ENCODE measurements at places on chromosomes 11 and 22.
A peak's percentile ranks its signal among the peaks of the same experiment; 100 is the strongest.

DNA sequence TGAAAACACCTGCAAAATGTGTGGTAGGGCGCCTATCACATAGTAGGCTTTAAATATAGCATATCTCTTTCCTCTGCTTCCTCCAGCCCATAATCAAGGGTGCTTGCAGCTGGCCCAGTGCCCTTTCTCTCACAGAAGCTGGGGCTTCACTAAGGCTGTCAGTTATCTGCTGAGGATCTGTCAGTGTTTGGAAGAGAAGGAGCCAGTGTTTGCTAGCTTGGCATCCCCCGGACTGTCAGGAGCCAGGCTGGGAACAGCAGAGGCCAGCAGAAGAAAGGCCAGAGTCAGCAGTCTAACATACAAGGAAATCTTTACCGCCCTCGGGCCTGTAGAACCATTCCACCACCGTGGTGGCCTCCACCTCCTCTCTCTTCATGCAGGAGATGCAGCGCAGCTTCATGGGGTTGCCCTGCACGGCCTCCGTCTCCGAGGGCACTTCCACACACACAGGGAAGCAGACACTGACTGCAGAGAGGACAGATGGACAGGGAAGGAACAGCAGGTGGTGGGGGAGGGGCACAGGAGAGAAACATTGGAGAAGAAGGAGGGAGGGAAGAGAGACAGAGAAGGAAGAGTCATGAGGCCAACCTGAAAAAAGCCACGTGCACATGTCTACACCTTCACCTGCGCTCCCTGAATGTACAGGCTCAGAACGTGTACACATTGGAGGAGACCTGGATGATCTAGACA is 9.0 kb downstream of the SCN3B start:
- DNase-seq, result no peak

DNA sequence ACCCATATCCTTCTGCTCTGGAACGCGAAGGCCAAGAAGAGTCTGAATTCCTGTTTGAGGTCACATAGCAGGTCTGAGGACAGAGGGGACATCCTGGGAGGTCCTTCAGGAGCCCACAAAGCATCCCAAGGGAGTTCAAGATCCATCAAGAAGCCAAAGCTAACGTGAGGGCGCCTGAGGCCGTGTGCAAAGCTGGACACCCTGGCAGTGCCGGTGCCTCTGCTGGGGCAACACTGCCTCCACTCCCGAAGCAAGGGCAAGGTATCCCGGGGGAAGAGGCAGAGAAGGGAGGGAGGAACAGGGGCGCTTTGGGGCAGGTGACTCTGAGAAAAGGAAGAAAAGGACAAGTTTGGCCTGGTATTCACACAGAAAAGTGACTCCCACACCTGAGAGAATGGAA is 50.3 kb upstream of the CDON start:
- DNase-seq, result no peak

DNA sequence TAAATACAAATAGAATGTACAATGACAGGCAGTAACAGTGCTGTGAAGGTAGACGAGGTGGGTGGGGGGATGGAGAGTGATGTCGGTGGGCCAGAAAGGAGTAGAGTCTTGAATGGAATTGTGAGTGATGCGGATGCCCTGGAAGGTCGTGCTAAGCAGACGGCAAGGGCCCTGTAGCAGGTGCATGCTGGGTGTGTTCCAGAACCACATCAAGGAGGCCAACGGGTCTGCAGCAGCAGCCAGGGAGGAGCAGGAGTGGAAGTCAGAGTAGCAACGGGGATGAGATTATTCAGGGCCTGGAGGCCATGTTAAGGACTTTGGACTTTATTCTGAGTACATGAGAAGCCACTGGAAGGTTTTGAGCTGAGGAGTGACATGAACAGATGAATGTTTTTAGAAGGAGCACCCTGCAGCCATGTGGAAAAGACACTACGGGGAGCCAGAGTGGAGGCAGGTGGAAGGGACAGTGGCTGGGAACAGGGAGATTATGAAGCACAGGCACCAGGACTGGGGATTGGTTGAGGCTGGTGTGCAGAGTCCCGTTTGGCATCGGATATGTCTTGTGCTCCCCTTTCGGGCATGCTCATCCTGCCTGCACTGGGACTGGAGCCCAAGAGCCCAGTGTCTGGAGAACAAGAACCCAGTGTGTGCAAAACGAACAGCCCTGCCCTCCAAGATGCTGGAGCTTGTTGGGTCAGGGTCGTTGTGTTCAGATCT is 74.1 kb downstream of the COMMD9 start:
- DNase-seq, result peak; percentile 32

- no peak for DNase-seq
Observed at GRCh38 chr11:70882716-70883085, 369.7 kb downstream of the SHANK2 start.

GRCh38 chr22:27420817-27421361 is 380.7 kb downstream of the MN1 start:
- DNase-seq, result no peak

DNA sequence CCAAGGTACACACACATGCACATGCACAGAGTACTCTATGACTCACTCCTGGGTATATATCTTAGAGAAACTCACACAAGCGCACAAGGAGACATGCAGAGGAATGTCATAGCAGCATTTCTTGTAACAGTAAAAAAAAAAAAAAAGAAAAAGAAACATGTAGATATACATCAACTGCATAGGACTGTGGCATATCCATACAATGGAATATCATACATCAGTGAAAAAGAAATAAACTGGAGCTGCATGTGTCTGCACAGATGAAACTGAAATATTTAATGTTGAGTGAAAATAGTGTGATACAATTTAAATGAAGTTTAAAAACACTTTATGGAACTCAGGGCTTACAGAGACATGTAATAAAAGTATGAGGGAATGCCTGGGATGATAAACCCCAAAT is 46.4 kb downstream of the SYT13 start:
- no peak for DNase-seq

- DNase-seq, result no peak
Observed at GRCh38 chr11:61152816-61153592, 8.2 kb downstream of the VPS37C start.

DNA sequence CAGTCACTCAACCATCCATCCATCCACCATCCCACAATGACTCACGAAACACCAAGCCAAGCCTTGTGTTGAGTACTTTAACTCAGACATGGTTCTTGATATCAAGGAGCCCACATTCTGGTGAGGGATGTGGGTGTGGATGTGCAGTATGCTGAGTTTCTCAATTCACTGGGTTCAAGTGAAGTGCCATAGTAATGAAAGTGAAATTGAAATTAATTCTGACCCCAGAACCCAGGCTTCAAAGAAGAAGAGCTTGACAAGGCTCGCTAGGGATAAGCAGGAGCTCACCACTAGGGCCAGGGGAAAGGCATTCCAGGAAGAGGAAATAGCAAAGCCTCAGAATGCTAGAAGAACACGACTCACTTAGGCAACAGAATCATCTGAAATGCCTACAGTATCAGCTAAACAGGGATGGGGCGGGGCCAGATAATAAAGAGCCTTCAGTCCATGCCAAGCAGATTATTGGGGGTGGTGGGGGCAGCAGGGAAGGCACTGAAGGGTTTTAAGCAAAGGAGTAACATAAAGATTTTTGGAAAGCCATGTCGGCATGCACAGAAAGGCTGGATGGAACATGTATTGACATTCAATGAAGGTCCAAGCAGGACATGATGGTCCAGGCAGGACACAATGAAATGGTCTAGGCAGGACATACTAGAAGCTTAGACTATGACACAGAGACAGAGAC is 37.2 kb downstream of the RTL6 start:
- no peak for DNase-seq

- no peak for DNase-seq
Observed at GRCh38 chr11:2515401-2516275, 70.8 kb downstream of the KCNQ1 start.

DNA sequence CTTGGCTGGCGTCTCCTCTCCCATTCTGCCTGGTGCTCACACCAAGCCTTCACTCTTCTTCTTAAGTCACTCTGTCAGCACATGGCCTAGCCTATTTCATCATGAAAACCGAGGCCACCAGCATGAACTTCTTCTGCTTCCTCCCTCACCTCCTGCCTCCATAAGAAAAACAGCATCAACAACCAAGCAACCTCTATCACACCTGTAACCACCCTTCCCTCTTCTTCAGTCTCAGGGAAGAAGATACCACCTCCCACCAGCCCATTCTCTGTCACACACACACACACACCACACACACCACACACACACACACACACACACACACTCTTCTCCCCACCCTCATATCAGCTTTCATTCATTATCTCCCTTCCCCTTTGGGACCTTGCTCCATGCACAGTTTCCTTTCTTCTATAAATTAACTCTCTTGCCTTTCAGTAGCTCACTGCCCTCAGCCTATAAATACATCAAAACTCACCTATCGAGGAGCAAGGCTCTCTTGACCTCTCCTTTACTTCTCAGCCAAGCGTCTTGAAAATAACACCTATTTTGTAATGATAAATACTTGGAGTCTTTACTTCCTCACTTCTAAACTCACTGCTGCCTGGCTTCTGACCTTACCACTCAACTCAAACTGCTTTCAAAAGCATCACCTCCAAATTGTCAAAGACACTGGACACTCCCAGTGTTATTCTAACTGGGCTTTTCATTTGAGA is 36.6 kb downstream of the SC5D start:
- DNase-seq, result no peak

DNA sequence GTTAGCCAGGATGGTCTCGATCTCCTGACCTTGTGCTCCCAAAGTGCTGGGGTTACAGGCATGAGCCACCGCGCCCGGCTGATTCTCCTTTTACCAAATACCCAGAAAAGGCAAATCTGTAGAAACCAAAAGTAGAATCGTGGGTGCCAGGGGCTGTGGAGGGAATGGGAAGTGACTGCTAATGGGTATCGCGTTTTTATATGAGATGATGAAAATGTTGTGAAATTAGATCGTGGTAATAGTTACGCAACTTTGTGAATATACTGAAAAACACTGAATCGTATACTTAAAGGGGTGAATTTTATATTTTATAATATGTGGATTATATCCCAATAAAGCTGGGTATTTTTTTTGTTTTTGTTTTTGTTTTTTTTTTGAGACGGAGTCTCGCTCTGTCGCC is 48.2 kb upstream of the CREB3L1 start:
- no peak for DNase-seq

GRCh38 chr11:75632450-75632849 is 36.4 kb downstream of the MAP6 start:
- DNase-seq, result no peak

DNA sequence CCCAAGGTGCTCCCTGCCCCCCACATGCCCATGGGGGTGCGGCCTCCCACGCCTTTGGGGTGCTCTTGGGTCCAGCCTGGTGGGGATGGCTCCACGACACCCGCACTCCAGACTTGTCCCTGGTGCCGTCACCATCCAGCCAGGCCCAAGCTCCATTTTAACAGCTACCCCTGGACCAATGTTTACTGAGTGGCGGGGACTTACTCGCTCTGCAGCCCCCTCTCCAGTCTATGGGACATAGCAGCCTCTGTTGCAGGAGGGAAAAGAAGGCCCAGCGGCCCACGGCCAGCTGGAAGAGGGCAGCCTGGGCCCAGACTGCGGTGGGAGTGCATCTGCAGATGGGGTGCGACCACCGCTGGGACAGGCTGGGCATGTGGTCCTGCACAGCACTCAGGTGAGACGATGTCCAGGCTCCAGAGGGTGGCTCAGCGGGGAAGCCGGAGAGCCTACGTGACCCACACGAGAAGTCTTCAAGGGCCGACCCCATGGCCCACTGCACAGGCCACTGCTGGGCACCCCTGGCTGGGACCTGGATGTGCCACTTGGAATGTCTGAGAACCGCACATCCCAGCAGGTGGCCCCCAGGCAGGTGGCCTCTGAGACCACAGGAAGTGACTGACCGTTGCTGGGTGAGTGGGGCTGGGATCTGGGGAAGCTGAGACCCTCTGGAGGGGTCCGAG is 18.1 kb downstream of the IL17REL start:
- no peak for DNase-seq

DNA sequence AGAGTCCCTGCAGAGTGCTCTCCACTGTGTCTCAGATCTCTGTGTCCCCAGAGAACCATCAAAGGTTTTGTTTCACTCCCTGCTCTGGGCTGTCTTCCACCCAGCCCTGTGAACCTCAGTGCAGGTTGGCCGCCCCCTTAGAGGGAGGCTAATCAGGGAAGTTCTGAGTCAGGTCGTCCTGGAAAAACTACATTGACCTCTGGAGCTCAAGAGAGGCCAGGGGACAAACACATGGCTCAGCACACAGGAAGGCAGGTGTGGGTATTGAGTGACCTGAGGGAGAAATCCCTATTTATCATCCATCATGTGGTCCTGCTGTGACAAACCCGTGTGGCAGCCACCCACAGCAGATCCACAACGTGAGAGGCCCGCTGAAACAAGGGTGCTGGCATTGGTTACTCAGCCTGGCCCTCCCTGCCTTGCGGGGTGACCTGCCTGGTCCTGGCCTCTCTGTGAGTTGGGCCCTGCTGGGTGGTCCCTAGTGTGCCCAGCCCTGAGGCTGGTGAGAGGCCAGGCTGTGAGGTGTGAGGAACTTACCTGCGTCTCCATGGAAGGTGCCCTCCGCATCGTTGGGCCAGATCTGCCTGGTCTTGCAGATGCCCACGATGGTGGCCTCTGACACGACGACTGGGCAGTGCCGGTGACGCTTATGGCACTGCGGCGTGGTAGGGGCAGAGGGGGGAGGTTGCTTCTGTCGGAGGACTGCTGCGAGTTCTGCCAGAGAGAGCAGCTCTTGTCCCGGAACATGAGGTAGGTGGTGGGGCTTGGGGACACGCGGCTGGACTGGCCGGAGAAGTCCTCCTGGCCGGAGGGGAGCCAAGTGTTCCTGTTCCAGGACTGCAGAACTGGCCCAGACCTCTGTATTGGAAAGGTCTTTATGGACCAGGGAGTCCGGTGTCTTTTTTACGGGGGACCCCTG is 669 bp upstream of the BCR start:
- DNase-seq, result peak; percentile 59

- DNase-seq, result no peak
Observed at GRCh38 chr11:57541169-57541568, 3.8 kb downstream of the SMTNL1 start.

DNA sequence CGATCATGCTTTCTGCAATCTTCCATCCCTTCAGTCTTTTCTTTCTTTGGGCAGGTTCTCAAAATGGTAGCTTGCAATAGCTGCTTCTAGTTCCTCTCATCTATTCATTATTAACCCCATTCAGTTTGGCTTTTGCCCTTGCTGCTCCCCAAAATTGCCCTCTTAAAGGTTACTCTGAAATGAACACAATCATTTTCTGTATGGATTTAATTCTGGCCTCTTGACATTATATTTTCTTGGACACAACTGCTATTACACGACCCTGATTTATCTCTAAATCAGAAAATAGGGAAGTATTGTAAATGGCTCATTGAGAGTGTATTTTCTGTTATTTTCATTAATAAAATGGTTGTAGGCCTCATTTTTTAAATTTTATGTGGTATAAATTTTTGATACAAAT is at the start of gene ANGPTL5:
TSS of gene ANGPTL5 (minus strand) at position 101 of the 400 bp plus-strand sequence. CDS start 8,613 bp downstream, outside the sequence.
- no peak for DNase-seq

GRCh38 chr11:18111005-18111404 is 5.1 kb upstream of the SAAL1 start:
- no peak for DNase-seq
